Ovary (tissue), 10 donors: ENCODE measurements at places on chromosomes 3 and 15.

- peak; percentile 10 for DNase-seq
Measured at GRCh38 chr15:67148196-67148701, 82.8 kb downstream of the SMAD3 start.

GRCh38 chr3:130950124-130950523 is 56.2 kb downstream of the ATP2C1 start:
- DNase-seq: no peak

GRCh38 chr3:32601722-32602121 is 31.1 kb upstream of the DYNC1LI1 start:
- DNase-seq: no peak

DNA sequence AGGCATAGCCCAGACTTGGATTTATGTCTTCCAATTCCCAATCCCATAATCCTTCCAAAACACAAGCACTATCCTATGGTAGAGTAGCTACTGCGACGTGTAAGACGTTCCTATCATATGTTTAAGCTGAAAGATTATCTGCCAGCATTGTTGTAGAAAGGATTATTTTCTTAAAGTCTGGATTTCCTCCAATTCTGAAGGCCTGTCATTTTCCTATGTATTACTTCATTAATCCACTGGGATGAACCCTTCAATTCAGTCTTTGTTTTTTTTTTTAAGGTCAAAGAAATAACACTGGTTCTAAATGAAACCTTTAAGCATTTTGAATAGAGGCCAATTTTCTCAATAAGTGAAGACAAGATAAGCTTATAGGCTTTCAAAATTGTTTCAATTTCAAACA is 289.0 kb downstream of the SLC9A9 start:
- DNase-seq: no peak

GRCh38 chr3:52614689-52615088 is 71.0 kb downstream of the PBRM1 start:
- DNase-seq: no peak

GRCh38 chr3:162077108-162077507 is 580.5 kb downstream of the OTOL1 start:
- DNase-seq: no peak

GRCh38 chr15:53675832-53676231 is 83.6 kb downstream of the WDR72 start:
- no peak for DNase-seq

DNA sequence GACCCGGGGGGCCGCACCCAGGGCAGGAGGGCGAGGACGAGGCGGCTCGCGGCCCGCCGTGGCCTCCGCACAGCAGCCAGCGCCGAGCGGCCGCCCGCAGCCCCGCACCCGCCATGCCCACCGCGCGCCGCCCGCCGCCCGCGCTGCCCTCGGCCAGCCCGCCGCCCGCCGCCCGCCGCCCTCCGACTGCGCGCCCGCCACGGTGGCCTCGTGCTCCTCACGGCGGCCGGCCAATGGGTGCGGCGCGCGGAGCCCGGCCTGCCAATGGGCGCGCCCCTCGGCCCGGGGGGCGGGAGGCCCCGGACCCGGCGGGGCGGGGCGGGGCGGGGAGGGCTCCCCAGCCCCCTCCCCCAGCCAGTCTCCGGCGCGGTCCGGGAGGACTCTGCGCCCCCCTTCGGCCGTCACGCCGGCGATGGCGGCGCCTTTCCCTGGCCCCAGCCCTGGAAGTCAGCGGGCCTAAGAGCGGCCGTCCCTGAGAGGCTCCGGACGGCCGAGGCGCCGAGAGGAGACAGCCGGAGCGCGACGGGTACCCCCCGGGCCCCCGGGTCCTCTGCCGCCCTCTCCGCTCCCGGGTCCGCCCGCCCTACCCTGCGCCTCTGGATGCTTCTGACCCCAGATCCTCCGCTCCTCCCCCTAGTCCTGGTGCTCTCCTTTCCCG is at the start of gene NT5DC2:
Gene NT5DC2, minus strand, starts transcription at position 235 of the 658 bp plus-strand sequence. Its CDS starts 120 bp downstream, at position 115.
- DNase-seq: peak; percentile 82

DNA sequence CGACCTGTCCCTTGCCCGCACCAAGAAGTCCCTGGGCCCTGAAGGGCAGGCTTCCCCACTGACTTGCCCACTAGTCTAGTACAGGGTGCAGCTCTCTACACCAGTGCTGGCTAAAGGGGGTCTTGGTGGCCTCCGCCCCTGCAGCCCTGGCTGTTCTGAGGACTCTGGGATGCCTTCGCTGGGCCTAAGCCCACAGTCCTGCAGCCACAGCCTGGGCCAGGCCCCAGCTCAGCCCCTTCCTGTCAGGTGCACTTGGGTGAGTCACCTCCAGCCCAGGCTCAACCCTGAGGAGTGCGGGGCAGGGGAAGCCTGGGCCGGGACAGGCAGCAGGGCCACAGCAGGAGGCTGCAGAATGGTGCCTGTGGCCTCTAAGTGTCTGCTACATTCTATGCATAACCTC is 971 bp downstream of the C3orf22 start:
- no peak for DNase-seq

DNA sequence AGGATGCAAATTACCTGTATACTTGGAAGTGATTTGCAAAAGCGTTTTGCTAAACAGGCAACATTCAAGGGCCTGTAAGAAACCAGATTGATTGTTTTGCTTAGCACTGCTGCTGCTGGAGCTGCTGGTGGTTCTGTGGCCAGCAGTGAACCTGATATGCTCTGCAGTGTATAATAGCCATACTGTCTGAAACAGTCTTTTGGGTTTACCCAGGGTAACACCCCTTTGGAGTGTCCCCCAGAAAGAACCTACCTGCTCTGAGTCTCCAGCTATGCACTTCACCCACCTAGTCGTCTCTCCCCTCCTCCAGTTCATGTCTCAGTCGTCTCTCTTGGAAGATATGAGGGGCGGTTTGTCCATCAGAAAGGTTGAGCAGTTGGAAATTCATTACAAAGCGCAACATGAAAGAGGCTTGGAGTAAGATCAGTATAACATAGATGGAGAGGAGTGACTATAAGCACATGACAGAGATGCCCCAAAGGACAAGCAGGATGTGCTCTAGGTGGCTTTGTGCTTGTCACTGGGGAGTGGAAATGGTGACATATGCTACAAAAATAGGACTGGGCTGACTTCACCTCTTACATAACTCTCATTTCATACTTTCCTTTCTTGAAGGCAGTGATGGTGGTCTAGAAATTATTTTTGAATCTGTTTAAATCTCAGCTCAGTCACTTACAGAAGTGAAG is 3.8 kb downstream of the MKRN2 start:
- DNase-seq: no peak

DNA sequence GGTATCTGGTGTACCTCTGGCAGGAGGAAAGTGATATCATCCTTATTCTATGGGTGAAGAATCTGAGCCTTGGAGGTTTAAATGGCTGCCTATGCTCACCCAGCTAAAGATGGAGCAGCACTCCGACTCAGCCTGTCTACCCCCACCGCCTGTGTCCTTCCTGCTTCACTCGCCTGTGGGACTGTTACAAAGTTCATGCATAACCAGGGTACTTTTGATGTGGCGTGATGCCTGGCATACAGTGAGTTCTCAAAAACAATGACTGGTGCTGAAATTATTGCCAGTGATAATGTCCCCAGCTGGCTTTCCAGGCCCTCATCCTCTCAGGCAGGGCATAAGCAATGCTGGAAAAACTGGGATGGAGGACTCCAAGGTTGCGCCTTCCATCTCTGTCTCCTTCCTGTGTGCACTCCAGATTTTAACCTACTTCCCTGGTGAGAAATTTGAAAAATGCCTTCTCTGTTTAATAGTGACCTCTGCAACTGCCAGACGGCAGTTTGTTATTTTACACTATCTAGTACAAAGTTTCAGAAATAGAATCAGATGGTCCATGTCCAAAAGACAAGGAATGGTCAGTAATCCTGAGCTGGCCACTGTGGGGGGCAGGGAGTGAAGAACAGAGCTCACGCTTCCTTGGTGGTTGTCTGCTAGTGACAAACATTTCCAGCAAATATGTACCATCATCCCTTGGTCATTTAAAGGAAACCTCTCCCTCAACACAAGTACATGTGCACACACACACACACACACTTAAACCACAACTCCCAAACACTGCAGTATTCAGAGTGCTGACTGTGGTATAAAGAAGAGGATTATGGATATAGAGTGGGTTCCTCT is 86.5 kb upstream of the NMNAT3 start:
- no peak for DNase-seq
